Naive B cell (primary cell): ENCODE measurements at places on chromosomes 12 and 14. TPM values are rescaled to one million over a fixed set of nuclear protein-coding genes. Genes with fewer than 3 reads are reported as not detected.

BCL2L14 gene
- polyA plus RNA-seq, result not detected

SMOC1 gene
- not detected for polyA plus RNA-seq

CCNK gene
- polyA plus RNA-seq, result 26.3 TPM

CGRRF1 gene
- 36.2 TPM for polyA plus RNA-seq

GRCh38 chr14:58771016-58771415 is 133.3 kb downstream of the DACT1 start:
- no peak for DNase-seq

DNA sequence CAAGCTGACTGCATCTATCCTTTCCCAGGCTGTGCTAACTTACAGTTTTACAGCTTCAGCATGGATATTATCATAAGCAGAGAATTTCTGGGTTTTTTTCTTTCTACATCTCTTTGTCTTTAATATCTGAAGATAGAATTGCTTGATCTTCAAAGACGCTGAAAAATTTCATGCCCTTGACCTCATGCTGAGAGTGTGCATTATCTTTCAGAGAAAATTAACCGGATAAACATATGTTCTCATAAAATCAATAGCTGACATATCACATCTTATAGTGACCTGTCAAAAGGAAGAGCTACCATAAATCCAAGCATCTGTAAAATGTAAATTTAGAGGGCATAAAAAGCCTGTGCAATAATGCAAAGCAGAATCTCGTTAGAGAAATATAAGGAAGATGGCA is 1704.1 kb upstream of the FLRT2 start:
- no peak for DNase-seq
